Vagina (tissue), 2 donors: ENCODE measurements at places on chromosomes 3 and 15.

DNA sequence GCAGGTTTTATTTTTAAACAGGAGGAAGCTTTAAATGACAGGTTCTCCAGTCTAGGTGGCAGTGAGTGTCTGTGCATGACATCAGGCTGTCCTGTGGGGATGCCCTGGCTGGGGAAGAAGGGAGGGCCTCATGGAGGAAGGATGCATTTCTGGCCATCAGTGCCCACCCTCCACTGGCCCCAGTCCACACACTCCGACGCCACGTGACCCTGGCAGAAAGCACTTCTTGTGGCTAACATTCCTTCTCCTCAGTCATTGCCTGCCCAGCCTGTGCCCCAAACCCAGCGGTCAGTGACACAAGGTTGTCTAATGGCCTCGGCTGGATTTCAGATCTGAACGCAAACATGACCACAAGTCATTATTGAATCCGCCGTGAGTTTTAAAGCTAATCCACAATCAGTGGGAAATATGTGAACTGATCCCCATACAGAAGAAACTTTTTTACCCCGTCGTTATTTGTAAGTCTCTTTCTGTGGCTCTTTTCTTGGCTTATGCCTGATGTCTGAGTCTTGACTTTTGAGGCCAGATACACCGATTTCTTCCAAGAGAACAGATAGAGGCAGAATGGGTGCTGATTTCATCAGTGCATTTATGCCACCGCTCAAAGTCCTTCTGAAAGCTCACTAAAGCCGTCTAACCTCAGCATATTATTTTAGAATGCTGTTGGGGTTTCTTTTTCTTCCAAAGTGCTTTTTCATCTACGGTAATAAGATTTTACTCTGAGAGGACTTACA lies 17.3 kb upstream of the LRRK1 start:
- no peak for DNase-seq

DNA sequence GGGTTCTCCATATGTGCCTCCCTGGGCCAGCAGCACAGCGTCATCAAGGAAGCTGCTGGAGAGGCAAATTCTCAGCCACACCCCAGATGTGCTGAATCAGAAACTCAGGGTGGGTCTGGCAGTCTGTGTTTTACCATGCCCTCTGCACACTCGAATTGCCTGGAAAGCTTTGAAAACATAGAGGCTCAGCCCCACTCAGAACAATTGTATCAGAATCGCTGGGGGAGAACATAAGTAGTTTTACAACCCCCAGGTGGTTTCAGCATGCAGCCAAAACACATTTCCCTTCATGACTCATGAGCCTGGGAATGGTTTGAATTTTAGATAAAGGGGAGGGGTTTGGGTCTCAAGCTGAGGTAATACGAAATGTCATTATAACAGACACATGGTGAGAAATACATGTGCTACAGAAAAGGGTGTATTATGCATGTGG lies 9.6 kb downstream of the TGM4 start:
- DNase-seq: no peak

DNA sequence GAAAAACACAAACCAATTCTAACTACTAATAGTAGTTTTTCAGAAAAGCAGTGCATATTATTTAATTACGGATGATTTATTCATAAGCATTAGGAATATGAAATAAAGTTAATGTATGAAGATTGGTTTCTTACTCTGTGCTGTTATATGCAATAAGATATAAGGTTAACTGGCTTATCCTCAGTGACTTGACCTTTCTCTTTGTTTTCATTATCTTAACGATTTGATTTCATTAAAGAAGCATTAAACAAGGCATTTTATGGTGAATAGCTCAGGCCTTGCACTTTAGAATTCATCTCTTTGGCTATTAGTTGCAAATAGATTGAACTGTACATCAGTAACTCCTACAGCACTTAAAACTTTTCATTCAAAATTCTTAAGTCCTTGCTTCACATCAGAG lies 28.9 kb downstream of the RAP2B start:
- DNase-seq: no peak

DNA sequence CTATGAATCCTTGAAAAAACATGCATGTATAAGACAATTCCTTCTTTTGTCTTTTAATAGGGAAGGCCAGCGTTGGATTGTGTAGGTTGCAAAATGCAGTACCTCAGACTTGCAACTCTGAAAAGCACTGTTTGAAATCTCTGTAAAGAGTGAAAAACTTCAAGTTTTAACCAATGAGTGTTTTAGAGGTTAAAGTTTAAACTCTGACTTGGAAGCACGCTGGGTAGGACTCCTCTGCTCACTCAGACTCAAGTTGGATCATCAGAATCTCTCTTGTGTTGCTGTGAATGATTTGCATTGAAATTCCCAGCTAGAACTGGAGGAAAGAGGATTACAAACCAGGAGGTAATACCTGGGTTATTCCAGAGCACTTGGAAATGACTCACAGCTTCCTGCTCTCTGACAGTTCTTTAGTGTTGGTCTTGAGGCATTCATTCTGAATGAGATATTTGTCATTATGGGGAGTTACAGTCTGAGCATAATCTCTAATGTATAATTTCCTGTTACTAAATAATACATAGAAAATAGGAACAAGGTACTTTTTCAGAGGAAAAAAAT lies 49.1 kb downstream of the PLS1 start:
- DNase-seq: no peak

GRCh38 chr3:190558796-190559195 lies 44.9 kb downstream of the IL1RAP start:
- DNase-seq: no peak

DNA sequence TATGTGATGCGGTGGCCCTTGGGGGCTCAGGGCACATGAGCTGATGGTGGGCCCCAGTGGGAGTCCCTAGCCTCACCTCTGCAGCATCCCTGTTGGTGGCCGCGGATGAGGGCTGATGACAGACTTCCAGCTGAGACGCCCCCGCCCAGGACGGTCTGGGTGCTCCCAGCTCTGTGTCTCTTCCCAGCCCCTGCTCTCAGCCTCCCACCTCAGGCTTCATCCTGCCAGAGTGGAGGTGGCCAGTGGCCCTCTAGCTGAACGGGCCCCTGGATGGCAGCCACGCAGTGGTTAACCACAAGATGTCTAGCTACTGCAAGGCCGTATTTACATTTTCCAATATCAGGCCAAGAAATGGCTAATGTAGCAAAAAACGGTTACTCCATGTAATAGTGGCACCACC lies 205.3 kb upstream of the LINGO1 start:
- no peak for DNase-seq

DNA sequence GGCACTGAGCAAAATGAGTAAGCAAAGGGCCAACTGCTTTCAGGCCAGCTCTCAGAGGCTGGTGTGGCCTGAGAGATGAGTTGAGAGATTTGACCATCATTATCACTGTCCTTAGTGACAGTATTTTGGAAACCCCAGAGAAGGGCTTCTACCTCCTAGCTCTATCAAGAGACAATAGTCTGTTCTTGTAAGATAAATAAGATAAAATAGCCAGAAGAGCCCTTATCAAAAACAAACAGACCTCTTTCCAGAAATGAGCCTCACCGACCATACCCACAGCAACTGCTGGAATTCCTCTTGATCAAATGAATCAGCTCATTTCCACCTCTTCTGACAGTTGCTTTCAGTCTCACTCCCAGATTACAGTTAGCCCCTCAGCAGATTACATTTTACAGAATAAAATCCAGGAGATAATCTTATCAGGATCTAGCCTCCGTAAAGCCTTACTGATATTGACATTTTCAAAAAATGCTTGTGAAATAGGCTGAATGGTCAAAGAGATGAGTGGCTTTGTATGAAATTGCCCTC lies 4.5 kb downstream of the HDC start:
- DNase-seq: no peak

GRCh38 chr3:183151821-183152351 lies 10.6 kb downstream of the LAMP3 start:
- no peak for DNase-seq

DNA sequence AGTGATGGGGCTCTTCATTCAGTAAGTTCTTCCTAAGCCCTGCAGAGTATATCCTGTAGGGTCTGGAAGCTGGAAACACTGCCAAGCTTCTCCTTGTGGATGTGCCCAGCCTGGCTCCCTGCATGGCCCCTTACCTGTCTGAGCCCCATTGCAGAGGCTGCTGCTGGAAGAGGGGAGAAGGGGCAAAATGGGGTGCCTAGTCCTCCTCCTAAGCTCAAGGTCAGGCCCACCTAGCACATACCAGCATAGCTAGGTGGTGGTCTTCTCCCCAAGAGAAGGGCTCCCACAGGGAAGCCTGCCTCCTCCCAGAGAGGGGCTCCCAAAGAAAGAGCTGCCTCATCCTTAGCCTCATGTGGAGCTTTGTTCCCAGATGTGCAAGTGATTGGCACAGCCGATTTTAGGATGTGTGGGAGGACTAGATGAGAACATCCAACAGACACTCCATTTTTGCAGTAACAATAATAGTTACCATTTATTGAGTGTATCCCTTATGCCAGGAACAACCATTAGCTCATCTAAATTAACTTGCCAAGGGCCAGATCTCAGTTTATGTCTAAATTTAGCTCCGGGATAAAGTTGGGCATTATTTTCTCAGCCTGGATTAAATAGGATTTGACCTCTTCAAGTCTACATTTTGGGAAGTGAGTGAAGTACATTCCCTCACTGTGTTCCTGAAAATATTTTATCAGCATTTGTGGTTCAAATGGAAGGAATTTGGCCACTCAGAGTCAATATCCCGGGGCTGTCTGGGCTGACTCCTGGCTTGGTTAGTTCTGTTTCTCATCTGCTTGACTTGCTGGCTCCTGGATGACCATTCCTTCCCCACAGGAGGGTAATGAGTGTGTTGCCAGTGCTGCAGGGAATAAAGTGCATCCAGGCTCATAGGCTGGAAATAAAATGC lies 291.1 kb upstream of the ROPN1 start:
- DNase-seq: peak; percentile 83

DNA sequence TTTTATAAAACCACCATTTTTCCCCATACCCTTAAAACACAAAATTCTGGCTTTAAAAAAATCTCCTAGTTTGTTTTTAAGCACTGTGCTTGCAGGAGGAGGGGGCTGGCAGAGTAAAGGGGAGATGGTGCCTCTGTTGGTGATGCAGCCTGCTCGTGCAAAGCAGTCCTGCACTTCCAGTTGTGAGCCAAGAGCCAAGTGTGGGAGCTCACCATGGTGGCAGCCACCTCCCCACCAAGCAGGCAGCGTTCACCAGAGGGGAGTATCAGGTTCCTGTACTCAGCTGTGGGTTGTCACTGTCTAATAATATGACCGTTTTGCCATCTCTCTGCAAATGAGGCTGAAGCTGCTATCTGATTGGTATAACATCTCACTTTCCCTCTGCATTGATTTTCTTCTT lies 164.8 kb downstream of the SYNPR start:
- no peak for DNase-seq

DNA sequence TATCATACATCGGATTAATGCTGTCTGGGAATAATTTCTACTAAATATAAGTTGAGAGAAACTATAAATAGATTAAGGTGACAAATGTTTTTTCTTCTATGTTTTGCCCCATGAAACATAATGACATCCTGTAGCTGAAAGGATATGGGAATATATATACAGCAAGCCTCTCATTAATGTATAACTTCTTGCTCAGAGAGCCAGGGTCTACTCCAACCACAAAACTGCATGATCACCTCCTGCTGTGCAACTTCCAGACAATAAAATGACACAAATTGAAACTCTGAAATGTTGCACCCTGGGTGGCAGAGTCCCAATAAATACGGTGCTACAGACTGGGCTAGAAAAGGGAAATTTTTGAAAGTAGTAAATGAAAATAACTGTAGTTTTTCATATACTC lies 571.9 kb upstream of the CBLB start:
- DNase-seq: no peak

DNA sequence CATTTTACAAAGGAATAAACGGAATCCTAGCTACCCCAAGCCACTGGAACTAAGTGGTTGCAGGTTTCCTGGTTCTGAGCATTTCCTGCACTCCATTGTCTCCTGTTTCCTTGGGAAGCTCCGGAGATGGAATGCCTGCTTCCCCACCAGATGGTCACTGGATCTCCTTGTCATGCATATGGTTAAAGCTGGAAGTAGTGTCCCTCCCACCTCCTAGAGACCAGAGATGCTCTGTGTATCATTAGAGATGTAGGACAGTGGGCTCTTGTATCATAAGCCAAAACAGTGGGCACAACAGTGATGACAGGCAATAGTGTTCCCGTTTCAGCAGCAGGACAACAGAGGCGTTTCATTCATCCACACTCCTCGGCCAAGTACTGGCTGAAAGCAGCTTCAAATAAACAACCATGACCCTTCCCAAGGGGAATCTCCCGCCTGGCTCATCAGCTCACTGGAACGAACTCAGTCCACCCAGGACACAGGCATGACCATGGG lies 136.2 kb upstream of the EIF1B start:
- DNase-seq: no peak

DNA sequence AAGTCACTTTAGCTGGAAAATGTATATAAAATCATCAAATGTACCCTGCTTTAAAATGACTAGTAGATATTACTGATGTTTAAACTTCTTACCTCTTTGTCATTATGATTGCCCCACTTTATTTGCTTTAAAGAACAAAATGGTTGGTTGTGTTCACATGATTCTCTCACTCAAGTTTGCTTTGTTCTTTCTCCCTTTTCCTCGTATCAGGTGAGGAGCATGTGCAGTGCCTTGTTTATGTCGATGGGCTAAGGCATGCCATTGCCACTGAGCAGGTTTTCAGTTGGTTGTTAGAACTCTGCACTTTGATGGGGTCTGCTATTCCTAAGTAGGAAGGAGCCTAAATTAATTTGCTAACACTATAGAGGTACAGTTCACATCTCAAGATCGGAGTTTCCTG lies 5.3 kb downstream of the MAP2K5 start:
- DNase-seq: no peak

GRCh38 chr3:141063831-141064230 lies 12.7 kb downstream of the SPSB4 start:
- DNase-seq: peak; percentile 34

GRCh38 chr3:39122813-39123212 lies 15.3 kb downstream of the TTC21A start:
- DNase-seq: no peak

DNA sequence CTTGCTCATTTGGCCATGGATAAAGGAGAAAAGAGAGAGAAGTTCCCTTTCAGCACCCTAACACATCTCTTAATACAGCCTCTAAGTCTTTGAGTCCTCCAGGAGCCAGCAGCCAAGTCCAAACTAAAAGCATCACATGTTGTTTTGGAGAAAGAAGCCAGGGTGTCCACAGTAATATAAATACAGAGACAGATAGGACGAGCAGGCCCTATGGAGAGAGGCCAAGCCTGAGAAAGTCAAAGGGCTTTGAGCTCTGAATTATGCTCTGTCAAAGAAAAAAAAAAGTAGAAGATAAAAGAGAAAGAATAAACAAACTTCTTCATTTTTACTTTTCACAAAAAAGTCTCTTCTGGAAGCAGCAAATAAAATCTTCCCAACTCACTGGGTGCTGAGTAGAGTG lies 92.4 kb upstream of the THBS1 start:
- no peak for DNase-seq

DNA sequence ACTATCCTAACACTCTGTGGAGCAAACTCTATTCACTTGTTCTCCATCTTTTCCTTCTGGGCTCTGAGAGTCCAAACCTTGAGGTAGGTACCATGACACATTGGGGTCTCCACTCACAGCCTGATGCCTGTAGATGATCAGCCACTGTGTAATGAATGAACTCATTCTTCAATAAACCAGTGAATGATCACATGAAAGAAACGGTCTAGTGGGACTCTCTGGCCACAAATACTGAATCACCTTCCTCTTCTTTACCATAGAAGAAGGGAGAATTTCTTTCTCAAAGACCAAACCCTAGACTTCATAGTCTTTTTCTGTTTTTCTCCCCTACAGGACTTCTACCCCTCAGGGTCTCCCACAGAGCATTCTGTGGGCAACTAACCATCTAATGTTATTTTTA lies 20.5 kb upstream of the ABHD2 start:
- DNase-seq: no peak
